ENCODE measurements at places on chromosomes 7 and 10.

GRCh38 chr7:32658467-32658869 lies 163.2 kb downstream of the AVL9 start:
- no peak for DNase-seq

DNA sequence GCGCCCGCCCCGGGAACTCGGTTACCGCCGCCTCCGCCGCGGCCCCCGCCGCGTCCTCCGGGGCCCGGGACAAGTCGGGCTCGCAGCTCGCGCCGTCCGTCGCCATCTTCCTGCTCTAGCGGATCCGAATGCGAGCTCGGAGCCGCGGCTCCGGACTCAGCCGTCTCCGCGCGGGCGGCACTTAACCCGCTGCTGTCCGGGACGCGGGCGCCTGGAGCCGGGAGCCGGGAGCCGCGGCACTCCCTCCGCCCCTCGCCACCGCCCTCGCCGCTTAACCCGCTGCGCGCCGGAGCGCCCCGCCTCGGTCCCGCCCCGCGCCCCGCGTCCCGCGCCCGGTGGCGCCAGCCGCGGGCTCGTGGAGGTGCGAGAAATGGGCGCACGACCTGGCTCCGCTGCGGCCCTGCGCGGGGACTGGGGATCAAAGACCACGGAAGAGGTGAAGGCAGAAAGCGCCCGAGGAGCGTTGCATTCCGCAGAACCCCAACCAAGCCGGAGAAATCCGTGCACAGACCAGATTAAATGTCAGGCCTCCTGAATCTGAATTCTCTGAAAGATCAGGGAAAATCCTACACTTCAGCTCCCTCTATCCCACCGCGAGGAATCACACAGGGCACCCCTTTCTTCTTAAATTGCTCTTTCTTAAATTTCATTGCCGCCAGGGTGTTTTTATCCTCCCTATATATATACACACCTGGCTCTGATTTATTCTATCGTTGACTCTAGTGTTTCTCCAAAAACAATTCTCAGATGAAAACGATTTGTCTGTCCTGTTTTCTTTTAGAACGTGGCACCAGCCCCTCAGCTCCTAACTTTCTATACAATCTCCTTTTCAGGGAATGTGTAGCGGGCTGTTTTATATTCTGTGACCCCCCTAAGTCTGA lies at the start of gene CTTNBP2:
Gene CTTNBP2 (minus strand): TSS at position 132 of the 881 bp plus-strand sequence. CDS start 26 bp downstream, at position 106.
- no peak for DNase-seq

GRCh38 chr7:40721342-40721949 lies 586.6 kb downstream of the SUGCT start:
- DNase-seq: no peak

GRCh38 chr7:41467596-41467995 lies 235.3 kb downstream of the INHBA start:
- DNase-seq: no peak

DNA sequence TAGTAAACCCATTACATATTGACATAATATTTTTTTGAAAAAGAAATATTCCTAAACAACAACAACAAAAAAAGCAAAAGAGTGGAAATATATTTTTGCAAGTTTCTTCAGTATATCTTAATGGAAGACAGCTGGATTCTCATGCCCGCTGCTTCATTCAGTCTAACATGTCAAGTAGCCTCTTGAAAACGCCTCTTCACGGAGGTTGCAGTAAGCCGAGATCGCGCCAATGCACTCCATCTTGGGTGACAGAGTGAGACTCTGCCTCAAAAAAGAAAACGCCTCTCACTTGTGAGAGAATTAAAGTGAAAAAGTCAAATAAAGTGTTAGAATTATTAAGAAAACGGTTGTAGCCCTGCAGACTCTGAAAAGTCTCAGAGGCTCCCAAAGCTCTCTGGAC lies 1.3 kb downstream of the CUTC start:
- no peak for DNase-seq

GRCh38 chr10:21083861-21084260 lies 186.8 kb upstream of the NEBL start:
- DNase-seq: no peak

- DNase-seq: no peak
These were observed 123.8 kb upstream of the RSU1 start for GRCh38 chr10:16941067-16941466.

DNA sequence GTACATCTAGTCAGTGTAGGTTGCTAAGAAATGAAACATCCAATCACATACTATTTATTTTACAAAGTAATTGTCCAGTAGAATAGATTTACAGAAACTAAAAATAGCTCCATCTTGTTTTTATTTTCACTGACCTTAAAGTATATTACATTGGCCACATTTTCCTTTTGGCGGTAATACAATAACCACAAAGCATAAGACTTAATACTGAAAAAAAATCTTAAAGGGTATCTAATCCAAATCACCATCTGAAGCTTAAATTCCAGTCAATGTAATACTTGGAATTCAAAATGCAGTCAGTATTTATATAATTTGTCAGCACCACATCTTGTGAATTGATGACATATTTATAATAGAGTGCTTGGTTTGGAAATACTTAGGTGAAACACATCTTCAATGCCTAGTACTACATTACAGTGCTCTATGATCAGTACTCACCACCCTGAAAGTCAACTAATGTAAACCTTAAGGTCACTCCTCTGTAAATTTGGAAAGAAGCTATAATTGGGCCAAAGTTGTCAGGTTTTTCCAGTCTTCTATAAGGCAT lies 8.9 kb downstream of the ANKMY2 start:
- DNase-seq: no peak

GRCh38 chr10:118720685-118721538 lies 33.9 kb downstream of the CACUL1 start:
- DNase-seq: peak; percentile 28

DNA sequence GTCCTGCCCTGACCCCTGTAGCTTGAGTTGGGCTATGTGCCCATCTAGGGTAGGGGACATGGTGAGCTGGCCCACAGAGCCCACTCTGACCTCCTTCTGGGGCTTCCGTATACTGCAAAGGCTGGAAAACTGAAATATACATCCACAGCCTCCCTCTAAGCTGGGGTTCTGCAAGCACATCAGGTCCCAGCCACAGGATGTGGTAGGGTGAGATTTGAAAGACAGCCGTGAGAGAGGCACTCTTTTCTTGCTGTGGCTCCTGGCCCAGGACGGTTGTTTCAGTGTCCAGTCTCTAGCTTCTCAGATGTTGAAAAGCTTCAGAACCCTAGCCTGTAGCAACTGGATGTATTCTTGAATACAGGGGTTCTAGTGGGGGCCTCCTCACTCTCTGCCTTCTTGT lies 60.1 kb upstream of the ADRB1 start:
- no peak for DNase-seq

GRCh38 chr10:45308707-45309106 lies 6.7 kb downstream of the OR13A1 start:
- no peak for DNase-seq

GRCh38 chr7:92655346-92655884 lies 65.2 kb upstream of the FAM133B start:
- DNase-seq: no peak

DNA sequence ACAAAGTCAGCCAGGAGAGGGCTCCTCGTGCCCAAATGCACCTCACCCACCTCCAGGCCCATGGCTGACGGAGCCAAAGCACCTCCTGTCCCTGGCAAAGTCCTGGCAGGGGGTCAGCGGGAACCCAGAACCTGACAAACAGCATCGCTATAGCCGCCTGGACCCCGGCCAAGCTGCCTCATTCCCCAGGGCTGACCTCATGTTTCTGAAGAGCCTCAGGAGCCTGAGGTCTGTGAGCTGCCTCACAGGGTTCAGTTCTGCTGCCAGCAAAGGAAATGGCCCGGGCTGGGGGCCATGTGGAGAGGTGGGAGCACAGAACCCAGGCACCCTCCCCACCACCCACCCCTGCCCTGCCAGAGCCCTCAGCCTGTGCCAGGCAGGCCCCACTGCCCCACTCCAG lies 4.2 kb upstream of the NANOS1 start:
- DNase-seq: no peak

DNA sequence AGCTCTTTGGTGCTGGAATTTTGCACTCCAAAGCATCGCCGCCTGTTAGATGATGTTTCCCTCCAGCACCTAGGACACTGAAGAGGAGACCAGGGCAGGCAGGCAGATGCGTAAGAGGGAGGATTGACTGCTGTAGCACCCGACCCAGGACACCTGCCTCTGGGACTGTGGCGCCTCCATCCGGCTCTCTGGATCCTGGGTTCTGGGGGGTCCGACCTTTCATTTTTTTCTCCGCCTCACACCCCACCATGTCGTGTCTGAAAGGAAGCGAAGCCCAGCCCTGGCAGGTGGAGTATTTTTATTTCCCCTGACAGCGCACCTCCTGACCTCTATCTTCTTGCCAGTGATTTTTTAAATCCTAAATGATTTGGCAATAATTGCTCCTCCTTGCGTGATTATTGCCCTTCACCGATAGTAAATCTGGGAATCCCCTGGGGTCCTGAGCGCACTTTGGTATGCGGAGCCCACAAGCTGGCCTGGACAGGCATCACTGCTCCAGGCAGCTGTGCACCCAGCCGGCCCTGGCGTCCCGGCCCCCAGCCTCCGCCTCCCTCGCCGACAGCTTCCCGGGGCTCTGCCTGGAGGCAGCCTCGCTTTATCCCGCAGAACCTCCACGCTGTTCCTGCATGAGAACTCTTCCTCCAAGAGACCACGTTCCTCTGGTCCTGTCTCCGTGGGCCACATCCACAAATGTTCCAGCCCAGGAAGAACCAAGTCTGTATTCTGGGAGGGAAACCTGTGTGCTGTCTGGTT lies 48.4 kb downstream of the LHPP start:
- DNase-seq: no peak

- DNase-seq: no peak
These were observed 152.0 kb downstream of the SLC16A9 start for GRCh38 chr10:59557642-59558041.

- DNase-seq: no peak
These were observed 32.9 kb upstream of the PCBD1 start for GRCh38 chr10:70921285-70921684.

GRCh38 chr10:85491652-85492051 lies 874.9 kb downstream of the GRID1 start:
- no peak for DNase-seq

GRCh38 chr7:40437936-40438634 lies 303.3 kb downstream of the SUGCT start:
- DNase-seq: no peak

- no peak for DNase-seq
These were observed 621.9 kb downstream of the ACTR3B start for GRCh38 chr7:153381275-153382040.

DNA sequence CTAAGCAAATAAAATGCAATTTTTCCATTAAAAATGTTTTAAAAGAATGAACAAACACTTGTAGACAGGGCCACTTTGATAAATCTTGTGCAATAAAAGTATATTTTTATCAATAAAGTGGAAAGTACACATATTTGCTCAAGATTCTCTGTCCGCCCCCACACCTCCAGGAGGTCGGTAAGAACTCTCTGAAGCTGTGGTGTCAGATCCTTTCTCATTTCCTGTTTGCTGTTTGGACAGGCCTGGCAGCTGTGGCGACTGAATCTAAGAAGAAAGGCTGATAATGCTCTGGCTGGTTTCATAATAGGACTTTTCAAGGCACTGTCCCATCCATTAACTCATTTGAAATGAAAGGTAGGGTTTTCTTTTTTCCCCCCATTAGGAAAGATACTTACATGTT lies 15.3 kb upstream of the ASB4 start:
- DNase-seq: no peak

GRCh38 chr7:132899833-132900232 lies 182.1 kb downstream of the CHCHD3 start:
- no peak for DNase-seq

DNA sequence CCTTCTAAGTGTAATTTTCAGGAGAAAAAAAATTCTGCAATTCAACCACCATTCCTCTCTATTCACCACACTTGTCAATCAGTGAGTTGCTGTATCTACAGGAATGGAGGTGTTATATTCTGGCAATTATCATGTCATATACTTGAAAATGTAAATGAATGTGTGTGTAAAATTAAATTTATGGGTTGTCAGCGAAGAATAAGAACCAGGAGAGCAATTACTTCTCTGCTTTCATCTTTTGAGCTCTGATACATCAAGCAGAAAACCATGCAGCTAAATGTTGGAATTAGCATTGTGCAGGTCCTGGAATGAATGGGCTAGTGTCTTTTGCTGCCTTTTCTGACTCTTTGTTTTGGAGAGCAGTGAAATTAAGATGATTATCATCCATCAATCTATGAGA lies 207.6 kb downstream of the FOXP2 start:
- no peak for DNase-seq

GRCh38 chr10:99983280-99983988 lies 26.3 kb downstream of the DNMBP start:
- DNase-seq: no peak

GRCh38 chr10:9227679-9228365 lies 1173.3 kb downstream of the GATA3 start:
- DNase-seq: no peak

DNA sequence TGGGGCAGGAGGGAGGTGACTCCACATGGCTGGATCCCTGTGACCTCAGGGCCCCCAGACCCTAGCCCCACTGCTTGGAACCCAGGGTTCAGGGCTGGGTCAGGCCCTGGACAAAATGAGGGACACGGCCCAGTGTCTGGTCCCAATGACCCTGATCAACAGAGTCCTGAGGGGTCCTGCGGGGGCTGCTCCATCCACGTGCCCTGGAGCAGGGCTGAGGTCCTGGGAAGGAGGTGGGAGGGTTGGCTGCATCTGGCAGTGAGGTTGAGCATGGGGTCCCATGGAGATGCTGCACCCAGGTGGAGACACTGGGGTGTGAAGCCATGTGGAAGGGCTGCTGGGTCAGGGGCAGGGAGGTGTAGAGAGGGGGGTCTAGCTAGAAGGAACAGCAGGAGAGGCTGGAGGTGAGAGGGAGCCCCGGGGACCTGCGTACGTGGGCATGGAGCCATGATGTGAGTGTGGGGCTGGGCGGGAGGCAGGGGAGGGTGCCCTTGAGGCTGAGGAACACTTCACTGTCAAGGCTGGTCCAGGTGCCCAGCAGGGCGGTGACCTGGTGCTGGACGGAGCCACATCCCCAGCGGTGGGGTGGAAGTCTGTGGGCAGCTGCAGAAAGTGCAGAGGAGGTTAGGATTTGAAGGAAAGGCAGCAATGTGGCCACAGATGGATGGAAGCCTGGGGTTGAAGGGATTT lies 604 bp downstream of the SCART1 start:
- DNase-seq: no peak

DNA sequence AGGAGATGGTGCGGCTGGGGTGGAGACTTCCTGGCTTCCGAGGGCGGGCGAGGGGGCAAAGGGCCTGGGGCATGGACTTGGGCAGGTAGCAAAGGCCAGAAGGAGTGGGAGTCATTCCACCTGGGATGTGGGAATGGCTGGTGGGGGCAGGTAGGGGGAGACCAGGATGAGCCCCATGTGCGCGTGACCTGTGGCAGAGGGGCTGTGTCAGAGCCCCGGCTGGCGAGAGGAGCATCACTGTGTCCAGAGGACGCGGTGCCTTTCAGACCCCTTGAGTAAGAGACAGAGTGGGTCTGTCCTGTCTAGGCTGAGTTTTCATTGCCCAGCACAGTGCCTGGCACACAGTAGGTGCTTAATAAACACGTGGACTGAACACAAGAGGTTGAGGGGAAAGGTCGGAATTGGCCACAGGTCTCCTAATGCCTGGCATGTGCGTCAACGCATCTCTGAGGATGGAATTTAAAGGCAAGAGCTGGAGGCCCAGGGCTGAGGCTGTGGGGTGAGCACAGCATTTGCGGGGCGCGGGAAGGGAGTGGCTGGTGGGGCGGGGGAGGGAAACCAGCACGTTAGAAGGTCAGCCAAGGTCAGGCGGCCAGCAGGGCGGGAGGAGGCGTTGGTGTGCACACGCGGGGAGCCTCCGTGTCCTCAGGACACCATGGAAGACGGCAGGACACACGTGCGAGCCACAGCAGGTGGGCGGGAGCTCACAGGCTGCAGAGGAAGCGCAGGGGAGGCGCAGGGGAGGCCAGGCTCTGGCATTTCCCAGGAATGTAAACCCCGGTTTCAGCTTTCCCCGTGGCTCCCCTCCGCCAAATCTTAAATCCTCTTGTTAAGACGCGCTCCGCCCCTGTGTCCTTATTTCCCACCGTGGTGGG lies 51.8 kb downstream of the CUX1 start:
- DNase-seq: no peak

Data from stimulated activated CD8-positive, alpha-beta memory T cell treated with anti-CD3 and anti-CD28 coated beads, Interleukin-7, amount 100 ng/mL, for 48 hours (primary cell).